Stimulated activated CD4-positive, alpha-beta T cell treated with anti-CD3 and anti-CD28 coated beads, Interleukin-1b, Interleukin-23, amount 100 ng/mL, for 4 hours (primary cell): ENCODE measurements at places on chromosomes 12 and 14.

GRCh38 chr12:100656141-100656540 lies 82.7 kb downstream of the GAS2L3 start:
- DNase-seq, result no peak

DNA sequence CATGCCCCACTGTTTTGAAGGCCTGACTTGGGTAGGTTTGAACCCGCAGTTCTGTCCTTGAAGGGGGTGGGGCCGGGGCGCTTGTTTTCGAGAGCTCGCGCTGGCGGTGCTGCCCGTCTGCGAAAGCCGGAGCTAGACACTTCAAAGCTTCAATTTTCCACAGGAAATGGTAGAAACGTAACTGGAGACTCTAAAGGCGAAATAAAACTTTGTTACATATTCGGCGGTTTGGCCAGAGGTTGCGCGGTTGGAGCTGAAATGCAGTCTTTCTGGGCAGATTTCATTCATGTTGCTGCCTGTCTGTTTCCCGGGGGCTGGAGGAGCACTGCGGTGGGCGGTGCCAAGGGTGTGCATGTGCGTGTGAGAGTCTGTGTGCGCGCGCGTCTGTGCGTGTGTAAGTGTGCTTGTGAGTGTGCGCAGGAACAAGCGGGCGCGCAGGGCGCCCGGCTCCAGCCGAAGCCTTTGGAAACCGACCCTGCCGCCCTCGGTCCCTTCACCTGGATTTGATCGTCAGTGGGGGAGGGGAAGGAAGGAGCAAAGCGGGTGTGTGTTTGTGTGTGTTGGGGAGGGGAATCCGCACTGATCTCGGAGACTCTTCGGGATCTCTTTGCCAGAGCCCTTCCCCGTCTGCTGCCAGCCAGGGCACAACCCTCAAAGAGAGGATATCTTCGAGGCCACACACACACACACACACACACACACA lies 227.7 kb upstream of the CRY1 start:
- DNase-seq, result peak; percentile 62

DNA sequence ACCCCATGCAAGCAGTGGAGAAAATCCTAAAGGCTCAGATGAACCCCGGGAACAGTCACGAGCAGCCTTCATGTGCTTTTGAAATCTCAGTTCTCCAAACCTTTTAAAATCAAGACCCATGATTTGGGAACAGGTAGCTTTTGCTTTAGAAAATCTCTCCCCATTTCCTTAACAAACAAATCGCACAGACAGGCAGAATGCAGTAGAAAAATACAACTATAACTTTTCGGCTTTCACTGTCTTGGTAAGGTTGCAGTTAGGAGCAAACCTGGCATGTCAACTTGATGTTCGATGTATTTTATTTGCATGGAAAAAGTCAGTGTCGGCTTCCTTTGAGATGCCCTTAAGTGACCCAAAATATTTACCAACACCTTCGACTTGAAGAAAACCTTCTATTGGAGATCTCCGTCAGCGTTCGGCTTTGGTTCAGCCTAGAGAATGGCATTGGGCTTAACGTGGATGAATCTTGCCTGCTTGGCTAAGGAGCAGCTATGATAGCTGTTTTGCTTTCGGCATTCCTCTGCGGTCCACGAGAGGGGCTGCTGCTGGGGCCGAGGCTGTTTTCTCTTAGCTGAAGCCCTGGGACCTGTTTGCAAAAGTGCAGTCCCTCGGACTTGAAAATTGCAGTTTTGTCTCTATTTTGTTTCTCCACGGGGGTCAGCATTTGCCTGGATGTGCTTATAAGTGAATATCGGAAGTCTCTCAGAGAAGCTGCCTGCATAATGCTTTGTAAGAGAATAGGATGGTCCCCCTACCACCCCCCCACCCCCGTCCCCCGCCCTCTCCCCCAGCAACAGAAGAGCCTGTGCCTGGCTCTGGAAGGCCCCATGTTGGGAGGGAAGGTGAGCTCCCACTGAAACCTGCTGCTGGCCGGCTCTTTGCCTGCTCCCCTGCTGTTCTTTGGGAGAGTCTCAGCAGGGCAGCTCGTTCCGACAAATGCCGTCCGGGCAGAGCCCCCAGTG lies 122.8 kb downstream of the AACS start:
- no peak for DNase-seq

DNA sequence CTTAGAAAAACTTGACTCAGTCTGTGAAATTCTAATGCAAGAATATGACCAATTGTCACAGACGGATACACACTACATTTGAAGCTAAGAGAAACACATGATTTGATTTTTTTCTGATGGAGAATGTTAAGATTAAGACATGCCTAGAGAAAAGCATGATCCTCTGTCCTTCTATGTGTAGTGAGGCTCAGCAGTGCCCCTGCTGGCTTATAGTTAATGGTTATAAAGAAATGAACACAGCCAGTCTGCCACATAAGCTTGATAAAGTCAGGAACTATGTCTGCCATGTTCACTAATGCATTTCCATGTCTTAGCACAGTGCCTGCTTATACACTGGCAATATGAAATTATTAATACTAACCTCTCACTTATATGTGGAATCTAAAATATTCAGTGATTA lies 168.1 kb upstream of the DAAM1 start:
- DNase-seq, result no peak

DNA sequence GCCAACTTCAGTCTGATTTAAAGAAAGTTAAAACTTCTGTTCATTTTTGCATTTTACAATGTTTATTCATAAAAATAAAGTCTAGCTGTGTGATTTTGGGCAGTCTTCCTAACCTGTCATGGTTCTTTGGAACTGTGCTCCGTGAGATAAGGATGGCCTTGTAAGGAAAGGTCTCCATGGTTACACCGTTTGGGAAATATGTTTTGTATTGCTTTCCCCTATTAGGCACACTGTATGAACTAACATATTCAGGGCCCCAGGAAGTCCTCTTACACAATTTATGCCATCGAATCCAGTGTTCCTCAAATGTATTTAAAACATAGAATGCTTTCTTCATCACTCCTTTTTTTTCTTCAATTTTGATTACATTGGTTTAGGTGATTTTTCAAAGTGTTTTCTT lies 54.5 kb downstream of the APAF1 start:
- DNase-seq, result no peak

DNA sequence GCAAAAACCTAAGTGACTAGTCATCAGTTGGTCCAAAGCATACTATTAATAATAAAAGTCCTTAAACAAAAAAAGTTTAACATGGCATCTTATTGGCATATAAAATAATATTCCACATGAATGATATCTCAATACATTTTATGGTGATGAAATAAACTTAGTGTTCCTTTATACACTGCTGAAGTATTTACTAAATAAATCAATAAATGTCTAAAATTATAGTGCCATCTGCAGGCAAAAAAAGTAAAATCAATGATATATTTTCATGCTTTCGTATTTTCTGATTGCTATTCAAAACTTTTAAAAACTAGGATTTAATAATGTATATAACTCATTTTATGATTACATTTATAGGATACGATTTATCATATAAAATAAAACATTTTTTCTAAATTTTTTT lies 30.5 kb downstream of the PUS7L start:
- DNase-seq, result no peak

DNA sequence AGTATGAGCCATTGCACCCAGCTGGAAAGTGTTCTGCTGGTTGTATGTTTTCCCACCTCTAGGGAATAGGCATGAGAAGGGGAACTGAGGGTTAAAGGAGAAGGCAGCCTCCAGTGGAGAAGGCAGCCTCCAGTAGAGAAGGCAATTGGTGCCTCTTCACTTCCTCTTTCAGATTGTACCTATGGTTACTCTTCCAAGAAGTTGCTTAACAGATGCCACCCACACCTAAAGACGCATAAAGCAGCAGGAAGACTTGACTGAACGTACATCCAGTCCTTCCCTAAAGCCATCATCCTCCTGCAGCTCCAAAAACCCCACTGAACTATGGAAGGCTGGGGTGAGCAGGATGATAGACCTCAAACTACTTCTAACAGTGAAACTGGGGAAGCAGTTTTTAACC lies 13.1 kb downstream of the DPF3 start:
- DNase-seq, result no peak
